CD4-positive, alpha-beta T cell treated with Interleukin-12 subunit alpha and Interleukin-12 subunit beta, for 1 hour (primary cell): ENCODE measurements at places on chromosomes 16 and 17.
A peak's percentile ranks its signal among the peaks of the same experiment; 100 is the strongest.

- no peak for DNase-seq
Observed at GRCh38 chr17:38358586-38359513, 7.2 kb downstream of the SOCS7 start.

GRCh38 chr16:28883221-28883996 lies 5.1 kb downstream of the ATP2A1 start:
- DNase-seq, result no peak

GRCh38 chr17:30788918-30789317 lies 35.6 kb downstream of the CRLF3 start:
- no peak for DNase-seq

DNA sequence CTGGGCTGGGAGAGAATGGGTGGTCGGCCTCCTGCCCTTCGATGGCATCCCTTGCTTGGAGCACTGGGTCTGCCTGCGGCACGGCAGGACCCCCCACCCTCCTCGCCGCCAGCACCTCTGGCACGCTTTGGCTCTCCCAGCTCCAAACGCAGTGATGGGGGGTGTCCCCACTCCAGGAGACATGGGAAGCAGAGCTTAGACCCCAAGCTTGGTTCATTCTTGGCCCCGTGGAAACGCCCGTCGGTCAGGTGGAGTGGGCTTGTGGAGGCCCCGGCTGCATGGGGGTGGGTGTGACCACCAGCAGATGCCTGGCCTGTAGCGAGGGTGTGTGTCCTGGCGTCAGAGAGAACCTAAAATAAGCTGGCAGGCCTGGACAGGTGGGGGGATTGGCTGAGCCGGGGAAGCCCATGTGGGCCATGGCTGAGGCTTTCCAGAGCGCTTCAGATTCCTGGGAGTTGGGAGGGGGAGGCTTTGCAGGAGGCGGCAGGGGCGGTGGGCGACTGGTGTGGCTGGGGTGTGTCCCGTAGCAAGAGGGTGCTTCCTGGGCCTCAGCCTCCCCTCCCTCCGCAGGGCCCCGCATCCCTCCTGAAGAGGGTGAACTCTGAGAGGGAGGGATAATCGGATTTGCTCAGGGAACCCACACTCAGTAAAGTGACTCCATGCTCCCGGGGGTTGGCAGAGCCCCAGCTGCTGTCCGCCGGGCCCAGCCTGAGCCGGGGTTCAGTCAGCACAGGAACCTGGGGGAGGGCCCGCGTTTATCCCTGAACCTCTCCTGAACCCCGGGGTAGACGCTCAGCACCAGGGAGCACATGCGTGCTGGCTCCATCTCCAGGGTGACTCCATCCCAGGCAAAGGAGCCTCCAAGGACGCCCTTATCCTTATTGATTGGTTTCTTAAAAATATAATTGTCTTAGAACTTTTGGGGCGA lies 3.4 kb downstream of the CACNA1H start:
- DNase-seq, result no peak

- no peak for DNase-seq
Observed at GRCh38 chr17:78986649-78987328, 7.1 kb upstream of the LGALS3BP start.

GRCh38 chr17:51256101-51256500 lies 3.7 kb downstream of the MBTD1 start:
- no peak for DNase-seq

- no peak for DNase-seq
Observed at GRCh38 chr16:914440-914839, 56.3 kb downstream of the LMF1 start.

DNA sequence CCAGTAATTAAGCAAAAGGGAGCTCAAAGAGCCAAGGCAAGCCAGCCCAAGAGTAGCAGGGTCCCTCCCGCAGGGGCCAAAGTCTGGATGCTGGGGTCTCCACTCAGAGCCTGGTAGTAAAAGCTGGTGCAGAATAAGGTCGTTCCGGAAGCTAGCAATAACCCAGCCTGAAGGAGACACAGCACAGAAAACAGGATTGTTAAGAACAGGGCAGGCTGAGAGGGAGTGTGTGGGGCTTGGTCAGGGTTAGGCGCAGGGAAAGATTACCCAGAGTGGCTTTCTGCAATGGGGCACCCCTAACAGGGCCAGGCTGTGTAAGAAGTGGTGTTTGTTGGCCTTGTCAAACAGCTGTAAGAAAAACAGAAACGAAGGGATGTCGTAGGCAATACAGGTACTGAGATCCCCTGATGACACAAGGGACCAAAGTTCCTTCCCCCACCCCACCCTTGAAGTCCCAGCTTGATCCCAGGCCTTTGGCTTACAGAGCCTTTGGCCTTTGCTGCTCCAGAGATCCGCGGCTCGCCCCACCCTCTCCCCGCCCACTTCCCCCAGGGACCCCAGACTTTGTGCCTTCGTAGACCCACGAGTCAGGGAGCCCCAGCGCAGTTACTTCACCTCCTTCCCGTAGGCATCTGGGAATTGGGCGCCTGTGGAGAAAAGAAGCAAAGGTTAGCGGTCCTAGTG lies 712 bp downstream of the TMEM256 start:
- DNase-seq, result peak; percentile 22

DNA sequence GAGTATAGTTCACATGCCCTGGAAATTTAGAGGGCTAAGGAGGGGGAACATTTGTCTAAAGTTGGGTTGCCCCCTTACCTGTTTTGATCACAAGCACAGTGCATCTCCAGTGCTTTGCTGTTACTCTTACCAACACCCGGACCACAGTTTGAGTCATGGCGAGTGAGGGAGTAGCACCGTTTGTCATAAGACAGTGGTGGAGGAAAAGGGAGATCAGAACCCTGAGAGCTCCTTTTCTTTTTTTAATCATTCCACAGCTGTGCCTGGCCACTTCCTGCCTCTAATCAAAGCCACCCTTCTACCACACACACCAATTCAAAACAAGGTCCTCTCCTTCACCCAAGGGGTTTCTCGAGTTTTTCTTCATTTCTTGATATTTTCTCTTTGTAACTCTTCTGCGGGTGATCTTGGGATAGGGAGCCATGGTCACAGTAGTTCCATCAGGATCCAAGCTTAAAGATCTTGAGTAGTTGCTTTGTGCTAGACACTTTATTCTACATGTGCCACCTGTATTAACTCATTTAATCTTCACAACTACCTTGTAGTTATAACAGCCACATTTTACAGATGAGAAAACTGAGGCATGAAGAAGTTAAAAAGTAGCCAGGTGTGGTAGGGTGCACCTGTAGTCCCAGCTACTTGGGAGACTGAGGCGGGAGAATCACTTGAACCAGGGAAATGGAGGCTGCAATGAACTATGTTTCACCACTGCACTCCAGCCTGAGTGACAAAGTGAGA lies 5.0 kb upstream of the MYL4 start:
- DNase-seq, result peak; percentile 63

DNA sequence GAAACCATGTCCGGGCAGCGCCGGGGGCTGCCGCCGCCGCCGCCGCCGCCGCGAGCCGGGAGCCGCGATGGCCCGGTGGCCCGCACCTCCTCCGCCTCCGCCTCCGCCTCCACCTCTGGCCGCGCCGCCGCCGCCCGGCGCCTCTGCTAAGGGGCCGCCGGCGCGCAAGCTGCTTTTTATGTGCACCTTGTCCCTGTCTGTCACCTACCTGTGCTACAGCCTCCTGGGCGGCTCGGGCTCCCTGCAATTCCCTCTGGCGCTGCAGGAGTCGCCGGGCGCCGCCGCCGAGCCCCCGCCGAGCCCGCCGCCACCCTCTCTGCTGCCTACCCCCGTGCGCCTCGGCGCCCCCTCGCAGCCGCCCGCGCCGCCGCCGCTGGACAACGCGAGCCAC lies 587 bp downstream of the HS3ST4 start:
- DNase-seq, result no peak

GRCh38 chr17:40422990-40423633 lies 5.4 kb upstream of the TOP2A start:
- DNase-seq, result no peak

GRCh38 chr16:87203060-87203656 lies 114.0 kb downstream of the C16orf95 start:
- DNase-seq, result peak; percentile 32

DNA sequence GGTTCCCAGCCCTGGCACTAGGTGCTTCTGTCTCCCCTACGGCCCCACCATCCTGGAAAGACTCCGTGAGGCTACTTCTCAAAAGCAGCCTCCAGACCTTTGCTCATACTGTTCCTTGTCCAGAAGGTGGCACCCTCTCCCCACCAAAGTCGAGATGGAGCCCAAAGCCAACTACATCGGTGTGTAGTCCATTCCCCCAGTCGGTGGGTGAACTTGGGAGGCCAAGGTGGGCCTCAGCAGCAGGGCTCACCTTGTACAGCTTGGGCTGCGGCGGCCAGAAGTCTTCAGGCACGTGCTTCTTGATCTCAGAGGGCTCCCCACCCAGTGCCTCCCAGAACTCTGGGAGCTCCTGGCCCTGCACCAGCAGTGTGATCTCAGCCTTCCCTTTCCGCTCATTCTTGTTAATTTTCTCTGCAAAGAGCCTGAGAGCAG lies 10.2 kb downstream of the FLII start:
- peak; percentile 76 for DNase-seq

GRCh38 chr16:8571061-8571596 lies 19.2 kb downstream of the TMEM114 start:
- DNase-seq, result no peak

DNA sequence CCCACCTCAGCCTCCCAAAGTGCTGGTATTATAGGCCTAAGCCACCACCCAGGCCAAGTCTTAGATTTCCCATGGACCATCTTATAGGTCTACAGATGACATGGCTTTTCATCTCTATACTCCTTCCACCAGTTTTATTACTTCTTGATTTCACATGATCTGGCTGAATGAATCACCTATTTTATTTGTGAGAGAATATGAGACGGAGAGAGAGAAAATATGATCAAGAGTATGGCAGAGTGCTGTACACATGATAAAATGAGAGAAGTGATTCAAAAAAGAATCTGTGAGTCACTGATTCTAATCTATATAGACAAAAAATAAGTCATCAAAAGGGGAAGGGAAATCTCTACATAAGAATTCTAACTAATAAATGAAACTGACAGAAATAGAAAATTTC lies 13.7 kb downstream of the ACSM1 start:
- DNase-seq, result no peak

DNA sequence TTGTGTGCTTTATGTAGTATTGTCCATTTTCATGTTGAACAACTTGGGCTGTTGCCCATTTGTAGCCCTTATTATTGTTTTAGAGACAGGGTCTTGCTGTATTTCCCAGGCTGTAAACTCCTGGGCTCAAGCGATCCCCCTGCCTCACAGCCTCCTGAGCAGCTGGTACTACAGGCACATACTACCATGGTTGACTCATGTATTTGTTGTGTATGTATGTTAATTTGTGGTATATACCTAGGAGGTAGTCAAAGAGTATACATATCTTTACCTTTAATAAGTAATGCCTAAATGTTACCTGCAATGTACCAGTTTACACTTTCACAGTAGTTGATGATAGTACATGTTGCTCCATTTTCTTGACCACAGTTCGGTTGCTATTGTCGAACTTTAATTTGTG lies 18.1 kb downstream of the PPM1D start:
- DNase-seq, result no peak

DNA sequence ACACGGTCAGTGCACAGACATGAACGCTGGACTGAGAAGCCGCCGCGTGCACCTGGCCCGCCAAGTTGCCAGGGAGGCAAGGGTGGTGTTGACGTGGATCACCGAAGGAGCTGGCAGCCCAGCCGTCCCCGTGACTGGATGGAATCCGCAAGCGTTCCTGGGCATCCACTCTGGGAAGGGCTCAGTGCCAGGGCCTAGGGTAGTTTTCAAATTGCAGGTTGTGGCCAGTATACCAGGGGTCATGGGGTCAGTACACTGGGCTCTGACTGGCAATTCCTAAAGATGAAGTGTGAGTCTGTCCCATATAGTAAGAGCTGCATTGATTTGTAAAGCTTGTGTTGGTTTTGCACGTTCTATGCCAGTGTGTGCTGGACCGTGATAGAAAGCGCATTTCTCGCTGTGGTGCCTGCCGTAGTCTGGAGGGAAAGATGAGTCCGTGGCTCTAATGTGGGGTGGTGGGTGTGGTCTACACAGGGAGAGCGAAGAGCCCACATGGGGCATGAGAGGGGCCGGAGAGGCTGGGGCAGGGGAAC lies 21.1 kb upstream of the METRNL start:
- no peak for DNase-seq

GRCh38 chr16:47388705-47389104 lies 72.2 kb downstream of the ITFG1 start:
- DNase-seq, result no peak

DNA sequence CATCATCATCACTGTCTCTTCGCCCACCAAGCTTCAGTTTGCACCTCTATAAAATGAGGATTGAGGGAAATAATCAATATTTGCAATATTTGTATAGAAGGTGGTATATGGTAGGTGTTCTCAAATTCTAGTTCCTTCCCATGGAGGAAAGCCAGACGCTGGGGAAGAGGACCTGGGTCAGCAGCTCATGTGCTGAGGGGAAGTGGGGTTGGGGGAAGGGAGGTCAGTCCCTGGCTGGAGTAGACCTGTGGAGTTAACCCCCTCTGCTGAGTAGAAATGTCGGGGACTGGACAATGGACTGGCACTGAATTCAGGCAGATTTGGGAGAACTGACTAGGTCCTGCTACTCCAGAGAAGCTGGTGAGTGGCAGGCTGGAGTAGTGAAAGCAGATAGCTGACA lies 12.8 kb upstream of the ITGB3 start:
- DNase-seq, result no peak

GRCh38 chr16:77993111-77993985 lies 29.0 kb upstream of the CLEC3A start:
- no peak for DNase-seq

DNA sequence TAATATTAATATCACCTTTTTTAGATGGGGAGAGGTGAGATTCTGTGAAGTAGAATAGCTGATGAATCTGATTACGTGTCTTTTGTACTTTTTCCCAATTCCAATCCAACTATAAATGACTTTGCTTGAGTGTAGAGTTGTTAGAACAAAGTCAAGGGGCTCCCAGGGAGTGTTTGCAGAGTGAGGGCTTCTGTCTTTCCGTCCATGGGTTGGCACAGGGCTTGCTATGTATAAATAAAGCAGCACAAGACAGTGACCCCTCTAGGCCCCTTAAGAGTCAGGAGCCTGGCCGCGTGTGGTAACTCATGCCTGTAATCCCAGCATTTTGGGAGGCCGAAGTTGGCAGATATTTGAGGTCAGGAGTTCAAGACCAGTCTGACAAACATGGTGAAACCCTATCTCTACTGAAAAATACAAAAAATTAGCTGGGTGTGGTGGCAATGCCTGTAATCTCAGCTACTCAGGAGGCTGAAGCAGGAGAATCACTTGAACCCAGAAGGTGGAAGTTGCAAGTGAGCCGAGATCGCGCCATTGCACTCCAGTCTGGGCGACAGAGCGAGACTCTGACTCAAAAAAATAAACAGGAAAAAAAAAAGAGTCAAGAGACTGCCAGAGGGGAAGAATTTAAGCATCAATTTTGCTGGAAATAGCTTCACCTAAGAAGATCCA lies 127.9 kb upstream of the HS3ST3A1 start:
- DNase-seq, result no peak

GRCh38 chr17:65182233-65182632 lies 45.1 kb downstream of the RGS9 start:
- DNase-seq, result no peak
